Neural crest cell (in vitro differentiated cells): ENCODE measurements at places on chromosomes 11 and 22.

DNA sequence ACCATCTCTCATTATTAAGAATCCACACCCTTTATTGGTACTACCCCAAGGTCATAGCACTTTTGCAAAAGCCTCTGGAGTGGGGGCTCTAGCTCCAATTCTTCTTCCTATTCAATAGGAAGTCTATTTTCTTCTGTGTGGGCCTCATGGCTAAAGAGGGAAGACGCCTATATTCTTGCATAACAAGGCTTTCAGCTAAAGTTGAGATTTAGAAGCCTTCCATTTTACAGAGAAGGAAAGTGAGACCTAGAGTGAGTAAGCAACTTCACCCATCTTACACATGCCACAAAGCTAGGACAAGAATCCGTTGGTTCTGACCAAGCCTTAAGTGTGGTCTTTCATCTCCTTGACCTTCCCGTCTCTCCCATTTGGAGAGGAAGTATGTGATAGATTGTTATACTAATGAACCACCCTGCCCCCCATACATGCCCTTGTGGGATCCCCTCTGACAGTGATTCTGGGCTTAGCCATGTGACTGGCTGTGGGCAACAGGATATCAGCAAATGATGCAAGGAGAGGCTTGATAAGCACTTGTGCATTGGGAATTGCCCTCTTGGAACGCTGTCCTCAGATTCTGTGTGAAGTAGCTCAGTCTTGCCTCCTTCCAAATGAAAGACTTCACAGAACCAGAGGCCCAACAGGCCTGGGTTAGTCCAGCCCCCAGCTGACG, 12.3 kb downstream of the BACE1 start:
- DNase-seq: no peak

GRCh38 chr11:109059402-109059801, 362.6 kb upstream of the C11orf87 start:
- DNase-seq: no peak

DNA sequence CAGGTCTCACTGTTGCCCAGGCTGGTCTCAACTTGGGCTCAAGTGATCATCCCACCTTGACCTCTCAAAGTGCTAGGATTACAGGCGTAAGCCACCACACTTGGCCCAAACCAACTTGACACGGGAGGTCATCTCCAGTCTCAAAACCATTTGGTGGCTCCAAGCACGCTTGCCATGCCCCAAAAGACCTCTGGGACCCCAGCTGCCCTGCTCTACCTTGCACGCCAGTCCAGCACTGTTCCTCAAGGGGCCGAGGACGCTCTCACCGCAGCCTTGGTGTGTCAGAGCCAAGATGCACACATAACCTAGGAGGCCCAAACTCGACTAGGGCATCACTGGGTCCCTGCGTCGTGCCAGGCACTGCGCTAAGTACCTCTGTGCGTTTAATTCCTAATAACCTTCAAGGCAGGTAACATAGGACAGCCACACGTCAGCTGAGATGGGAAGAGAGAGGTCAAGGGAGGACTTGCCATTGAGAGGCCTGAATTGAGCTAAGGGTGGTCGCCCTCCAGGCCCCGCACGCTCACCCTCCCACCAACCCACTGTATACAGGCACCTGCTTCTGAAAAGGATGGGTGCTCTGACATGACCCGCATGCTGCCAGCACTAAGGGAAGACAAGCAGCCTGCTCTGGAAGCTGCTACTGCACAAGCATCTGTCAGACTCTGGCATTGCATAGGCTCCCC, 4.6 kb upstream of the GAS2L1 start:
- no peak for DNase-seq

- DNase-seq: no peak
These were observed 31.6 kb upstream of the HMOX1 start for GRCh38 chr22:35349368-35349703.

GRCh38 chr11:83681031-83681781, 395.0 kb upstream of the CCDC90B start:
- no peak for DNase-seq

- DNase-seq: no peak
These were observed 9.0 kb downstream of the PKNOX2 start for GRCh38 chr11:125173556-125173955.

DNA sequence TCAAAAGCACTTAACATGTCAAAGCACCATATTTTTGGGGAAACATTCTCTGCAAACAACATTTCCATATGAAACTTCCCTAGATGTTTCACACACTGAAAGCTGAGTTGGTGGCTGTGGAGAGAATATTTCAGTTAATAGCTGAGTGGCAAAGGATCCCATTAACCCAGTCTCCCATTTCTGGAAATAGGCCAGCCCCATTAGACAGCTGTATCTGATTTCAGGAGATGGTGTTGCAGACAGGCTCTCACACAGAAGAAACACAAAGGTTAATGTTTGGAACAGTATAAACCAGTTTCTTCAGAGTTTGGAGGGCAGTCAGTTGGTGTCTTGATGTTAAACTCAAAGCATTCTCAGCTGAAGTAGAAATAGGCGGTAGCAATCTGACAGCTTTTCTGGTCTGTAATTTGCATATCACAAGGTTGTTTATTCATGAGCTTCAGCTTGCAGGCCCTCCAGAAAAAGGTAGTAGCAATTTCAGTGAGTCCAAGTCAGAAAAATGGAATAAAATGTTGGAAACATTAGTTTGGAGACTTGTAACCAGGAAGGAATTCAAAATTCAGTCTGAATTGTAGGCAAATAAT, 15.5 kb upstream of the ZBTB44 start:
- DNase-seq: no peak

- no peak for DNase-seq
These were observed 20.4 kb downstream of the FAM168A start for GRCh38 chr11:73577496-73577917.

DNA sequence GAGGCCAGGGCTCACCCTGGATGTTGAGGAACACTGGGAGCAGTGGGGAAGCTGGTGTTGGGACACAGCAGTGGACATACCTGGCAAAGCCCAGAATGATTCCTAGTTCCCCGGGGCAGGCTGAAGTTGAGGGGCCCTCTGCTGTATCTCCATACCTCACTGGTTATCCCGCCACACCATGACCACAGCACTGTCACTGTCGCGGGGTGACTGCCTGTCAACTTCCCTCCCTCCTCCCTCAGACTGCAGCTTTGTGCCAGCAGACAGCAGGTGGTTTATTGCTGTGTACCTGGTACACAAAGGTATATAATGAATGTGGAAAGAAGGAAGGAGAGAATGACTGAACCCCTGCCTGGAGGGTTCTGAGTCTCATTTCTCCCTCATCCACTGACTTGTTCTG, 318.7 kb downstream of the TMEM135 start:
- no peak for DNase-seq
